ENCODE measurements at places on chromosomes 7 and 10. TPM values are rescaled to one million over a fixed set of nuclear protein-coding genes. Genes with fewer than 3 reads are reported as not detected.

DNA sequence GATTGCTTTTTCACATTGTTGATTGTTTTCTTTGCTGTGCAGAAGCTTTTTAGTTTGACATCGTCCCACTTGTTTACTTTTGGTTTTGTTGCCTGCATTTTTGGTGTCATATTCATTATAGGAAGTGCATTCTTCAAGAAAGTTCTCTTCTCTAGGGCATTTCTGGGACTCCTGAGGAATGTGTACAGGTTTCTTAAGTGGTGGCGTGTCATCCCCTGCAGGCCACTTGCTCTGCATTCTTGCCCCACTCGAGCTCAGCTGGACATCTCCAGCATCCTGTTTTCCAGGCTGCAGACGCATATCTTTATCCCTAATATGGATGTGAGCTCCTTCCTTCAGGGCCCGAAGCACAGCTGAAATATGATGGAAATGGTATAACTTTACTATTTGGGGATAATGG is 255.6 kb upstream of the HABP2 start:
- DNase-seq = no peak

MSMB gene
- total RNA-seq = not detected

DNA sequence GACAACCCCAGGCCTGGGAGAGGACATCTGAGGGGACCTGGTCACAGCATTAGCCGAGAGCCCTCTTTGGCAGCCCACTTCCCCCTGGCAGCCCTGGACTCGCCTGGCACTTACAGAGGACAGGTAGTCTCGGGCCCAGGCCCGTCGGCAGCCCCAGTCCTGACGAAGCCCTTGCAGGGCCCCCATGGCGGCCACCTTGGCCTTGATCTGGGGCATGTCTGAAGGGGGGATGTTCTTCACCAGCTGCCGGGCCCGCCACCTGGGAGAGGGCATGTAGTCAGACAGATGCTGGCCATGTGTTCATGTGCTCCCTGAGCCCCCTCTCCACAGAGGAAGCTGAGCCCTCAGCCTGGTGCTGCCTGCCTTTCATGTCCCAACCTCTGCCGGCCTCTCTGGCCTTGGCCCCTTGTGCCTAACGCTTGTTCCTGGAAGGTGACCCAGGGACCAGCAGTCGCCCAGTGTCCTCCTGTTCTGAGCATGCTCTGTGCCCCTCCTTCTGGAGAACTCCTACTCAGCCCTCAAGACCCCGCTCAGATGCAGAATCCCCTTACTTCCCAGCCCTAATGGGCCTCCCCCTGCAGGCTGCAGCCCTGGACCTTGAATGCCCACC is 13.9 kb downstream of the MYO1G start:
- DNase-seq = no peak

DNA sequence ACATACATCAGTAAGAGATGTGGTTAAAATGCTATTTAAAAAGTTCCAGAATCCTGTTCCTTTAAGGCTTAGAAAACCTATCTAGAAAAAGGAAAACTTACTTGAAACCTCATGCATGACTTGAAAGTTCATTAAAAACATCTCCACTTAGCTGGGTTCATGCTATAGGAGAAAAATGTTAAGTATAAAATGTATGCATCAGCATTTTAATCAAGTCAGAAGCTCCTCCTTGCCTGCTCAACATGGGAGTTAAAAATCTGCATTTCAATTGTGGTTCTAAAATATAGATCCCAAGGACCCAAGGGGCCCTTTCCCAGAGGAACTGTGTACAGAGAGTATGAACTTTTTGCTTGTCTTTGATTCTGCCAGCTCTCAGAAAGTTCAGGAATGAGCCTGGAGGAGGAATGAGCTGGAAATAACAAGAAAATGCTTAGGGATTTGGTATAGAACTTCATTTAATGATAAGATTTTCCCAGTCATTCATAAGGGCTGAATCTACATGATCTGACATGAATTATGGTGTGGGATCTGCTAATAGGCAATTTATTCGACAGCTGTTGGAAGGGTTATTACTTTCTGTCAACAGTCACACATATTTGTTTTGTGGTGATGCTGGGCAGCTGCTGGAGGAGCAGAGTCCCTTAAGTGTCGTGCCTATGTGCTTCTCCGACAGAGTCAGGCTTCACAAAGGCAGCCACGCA is 85.6 kb upstream of the MTPN start:
- DNase-seq = no peak

CLRN3 gene
- 0.62 TPM for total RNA-seq

GRCh38 chr10:56763090-56763489 is 402.0 kb upstream of the ZWINT start:
- no peak for DNase-seq

- no peak for DNase-seq
Measured at GRCh38 chr10:112335868-112336265, 38.0 kb upstream of the ACSL5 start.

DNA sequence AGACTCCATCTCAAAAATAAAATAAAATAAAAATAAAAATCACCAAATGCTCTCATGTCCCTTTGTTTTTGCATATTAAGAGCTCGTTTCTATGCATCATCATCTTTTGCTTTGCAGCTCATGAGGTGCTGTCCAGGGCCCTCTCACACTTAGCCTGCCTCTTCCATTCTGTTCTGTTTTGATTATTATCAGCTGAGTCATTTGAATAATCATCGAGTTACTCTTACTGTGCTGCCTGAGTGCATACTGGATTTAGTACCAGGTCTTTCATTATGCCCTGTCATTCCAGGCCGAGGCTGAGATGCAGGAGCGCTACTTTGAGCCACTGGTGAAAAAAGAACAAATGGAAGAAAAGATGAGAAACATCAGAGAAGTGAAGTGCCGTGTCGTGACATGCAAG is 33.0 kb downstream of the UCMA start:
- no peak for DNase-seq

- no peak for DNase-seq
Measured at GRCh38 chr7:135209225-135209834, 2.0 kb downstream of the WDR91 start.

DNA sequence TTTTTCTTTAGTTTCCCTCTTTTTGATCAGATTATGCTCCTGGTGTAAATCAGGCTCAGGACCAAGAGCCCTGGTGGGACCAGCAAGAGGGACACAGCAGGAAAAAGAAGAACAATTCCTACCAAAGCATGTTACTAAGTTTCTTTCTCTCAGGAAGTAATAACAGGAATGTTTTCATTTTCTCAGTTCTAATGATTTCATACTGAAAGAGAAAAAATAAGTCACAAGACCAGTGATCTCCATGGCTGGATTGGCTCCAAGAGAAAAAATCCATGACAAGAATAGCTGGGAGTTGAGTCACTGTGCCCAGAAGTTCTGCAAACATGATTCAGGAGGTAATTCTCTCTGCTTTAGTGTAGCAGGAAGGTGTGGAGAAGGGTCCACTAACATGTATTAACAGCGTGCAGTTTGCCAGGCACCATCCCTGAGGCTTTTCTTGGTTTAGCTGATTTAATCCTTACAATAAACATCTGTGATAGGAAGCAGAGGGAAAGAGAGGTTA is 23.8 kb upstream of the IFIT2 start:
- peak; percentile 41 for DNase-seq

DNA sequence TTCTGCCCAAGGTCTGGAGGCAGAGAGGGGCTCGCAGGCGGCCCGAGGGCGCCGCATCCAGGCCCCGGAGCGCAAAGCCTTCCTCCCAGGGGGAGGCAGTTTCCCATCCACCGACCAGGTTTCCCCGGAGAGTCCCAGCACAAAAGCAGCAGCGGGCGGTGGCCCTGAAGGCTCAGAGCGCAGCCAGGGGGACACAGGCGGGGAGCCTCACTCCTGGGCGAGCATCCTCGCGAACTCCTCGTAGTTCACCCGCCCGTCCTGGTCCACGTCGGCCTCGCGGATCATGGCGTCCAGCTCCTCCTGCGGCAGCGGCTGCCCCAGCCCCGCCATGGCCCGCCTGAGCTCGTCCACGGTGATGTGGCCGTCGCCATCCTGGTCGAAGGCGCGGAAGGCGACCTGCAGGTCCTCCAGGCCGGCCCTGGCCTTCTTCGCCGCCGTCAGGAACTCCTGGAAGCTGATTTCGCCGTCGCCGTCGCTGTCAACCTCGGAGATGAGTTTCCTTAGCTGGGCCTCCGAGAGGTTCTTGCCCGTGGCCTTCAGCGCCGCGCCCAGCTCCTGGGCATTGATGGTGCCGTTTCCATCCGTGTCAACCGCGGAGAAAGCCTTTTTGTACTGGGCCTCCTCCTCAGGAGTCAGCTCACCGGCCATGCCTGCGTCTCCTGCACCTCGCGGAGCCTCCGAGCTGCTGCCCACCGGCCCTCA is 428 bp downstream of the CALML5 start:
- no peak for DNase-seq

DNA sequence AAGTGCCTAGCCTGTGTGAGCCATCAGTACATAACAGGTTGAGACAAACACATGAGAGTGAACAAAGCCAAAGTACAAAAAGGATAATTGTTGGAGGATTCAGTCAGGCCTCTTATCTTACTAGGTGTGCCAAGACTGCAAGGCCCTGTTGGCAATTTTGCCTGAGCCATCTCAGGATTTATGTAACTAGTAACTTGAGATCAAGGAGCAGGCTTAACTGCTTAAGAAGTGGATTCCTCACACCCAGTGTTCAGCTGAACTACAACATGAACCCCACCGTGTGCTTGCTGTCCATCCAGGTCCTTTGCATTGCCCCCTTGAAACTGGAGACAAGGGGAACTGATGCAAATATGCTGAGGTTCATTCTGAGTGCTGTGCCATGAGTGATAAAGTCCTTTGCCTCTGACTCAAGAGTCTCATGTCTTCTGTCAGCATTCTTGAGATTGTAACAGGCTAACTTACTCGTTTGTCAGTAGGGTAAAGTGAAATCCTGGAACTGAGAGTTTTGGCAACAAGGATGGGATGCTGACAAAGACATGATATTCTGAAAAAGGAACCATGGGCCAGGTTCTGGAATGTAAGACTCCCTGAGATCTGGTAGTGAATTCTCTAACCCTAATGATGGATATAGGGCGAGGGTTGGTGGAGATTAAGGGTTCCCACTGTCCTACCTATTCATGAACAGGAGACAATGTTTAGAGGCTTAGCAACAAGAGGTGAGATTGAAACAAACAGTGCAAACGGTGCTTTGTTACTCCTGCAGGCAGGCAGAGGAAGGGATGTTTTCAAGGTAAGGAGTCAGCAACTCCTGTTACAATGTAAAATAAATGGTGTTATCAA is 44.1 kb upstream of the GATAD1 start:
- DNase-seq = no peak

RBP3 gene
- not detected for total RNA-seq

- no peak for DNase-seq
Measured at GRCh38 chr7:157818701-157819454, 482.1 kb downstream of the DNAJB6 start.

DNA sequence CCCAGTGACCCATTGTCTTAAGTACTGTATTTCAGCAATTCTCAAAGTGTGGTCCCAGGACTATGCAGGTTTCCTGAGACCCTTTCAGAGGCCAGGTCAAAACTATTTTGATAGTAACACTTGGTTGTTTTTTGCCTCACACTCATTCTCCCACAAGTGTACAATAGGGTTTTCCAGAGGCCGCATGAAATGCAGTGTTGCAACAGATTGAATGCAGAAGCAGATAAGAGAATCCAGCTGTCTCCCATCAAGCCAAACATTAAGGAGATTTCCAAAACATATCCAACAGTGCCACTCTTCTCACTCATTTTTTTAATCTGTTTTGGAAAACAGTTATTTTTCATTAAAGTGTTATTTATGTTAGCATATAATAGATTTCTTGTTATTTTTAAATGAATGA is 20.0 kb downstream of the VKORC1L1 start:
- DNase-seq = no peak

GRCh38 chr10:4243651-4244050 is 458.6 kb upstream of the KLF6 start:
- DNase-seq = no peak

DNA sequence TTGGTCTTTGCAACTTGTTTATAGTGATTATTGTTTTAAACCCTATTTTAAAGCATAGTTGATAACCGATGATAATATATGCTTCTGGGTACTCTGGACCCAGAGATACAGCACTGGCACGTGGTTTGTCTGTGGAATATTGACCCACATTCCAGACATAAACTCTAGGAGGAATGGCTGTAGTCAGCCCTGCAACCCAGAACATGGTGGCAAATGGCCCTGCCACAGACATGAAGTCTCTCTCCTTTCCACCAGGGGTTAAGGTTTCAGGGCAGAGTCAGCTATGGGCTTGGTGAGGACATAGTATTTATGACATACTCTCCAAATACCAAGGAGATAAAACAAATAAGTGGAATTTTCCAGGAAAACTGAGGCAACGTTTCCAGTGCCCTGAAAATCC is 83.6 kb downstream of the NAMPT start:
- no peak for DNase-seq

GRCh38 chr10:122236690-122237306 is 34.3 kb upstream of the BTBD16 start:
- DNase-seq = no peak

DNA sequence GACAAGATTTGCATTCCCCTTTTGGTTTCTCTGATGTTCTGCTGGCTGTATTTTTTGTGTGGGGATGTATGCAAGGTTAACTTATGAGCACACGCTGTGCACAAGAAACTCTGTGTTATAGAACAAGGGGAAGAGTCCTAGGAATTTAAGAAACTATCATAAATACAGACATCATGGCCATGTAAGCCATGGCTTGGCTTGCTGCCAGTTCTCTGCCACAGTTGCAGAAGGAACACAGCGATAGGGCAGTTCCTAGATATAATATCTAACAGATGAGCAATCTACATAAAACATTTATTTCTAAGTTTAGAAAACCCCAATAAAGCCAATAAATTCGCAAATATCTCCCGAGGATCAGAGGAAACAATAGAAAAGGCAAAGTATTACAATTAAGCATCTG is 153.3 kb downstream of the LRRTM3 start:
- DNase-seq = no peak

GRCh38 chr7:4210821-4211220 is 471.3 kb upstream of the FOXK1 start:
- DNase-seq = no peak

TFEC gene
- total RNA-seq = 2.2 TPM

GRCh38 chr10:35276889-35277288 is 59.4 kb upstream of the CCNY start:
- DNase-seq = no peak

GRCh38 chr10:116713846-116714245 is 28.5 kb downstream of the HSPA12A start:
- DNase-seq = no peak

DNA sequence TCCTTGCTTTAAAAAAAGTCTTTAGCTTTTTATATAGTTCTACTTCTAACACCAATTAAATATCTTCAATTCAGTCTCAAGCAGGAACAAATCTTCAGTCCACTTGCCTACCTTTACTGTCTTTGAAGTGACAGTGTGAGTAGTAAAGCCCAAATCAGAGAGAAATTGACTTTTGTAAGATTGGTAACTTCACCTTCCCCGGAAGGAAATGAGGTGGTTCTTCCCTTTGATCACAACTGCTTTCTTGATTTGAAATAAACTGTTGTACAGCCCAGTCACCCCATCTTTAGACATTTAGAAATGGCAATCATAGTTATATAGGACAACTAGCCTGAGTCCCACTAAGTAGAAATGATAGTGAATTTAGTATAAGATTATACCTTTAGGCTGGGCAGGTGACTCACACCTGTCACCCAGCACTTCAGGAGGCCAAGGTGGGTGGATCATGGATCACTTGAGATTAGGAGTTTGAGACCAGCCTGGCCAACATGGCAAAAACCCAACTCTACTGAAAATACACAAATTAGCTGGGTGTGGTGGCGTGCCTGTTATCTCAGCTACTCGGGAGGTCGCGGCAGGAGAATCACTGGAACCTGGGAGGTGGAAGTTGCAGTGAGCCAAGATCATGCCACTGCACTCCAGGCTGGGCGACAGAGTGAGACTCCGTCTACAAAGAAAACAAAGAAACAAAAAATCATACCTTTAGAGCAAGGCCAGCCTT is 4.7 kb downstream of the FAS start:
- DNase-seq = no peak

TECPR1 gene
- 41.5 TPM for total RNA-seq

CALHM3 gene
- not detected for total RNA-seq

- DNase-seq = no peak
Measured at GRCh38 chr7:112267944-112268691, 61.6 kb downstream of the ZNF277 start.
